ENCODE measurements at places on chromosomes 6 and 20.

DNA sequence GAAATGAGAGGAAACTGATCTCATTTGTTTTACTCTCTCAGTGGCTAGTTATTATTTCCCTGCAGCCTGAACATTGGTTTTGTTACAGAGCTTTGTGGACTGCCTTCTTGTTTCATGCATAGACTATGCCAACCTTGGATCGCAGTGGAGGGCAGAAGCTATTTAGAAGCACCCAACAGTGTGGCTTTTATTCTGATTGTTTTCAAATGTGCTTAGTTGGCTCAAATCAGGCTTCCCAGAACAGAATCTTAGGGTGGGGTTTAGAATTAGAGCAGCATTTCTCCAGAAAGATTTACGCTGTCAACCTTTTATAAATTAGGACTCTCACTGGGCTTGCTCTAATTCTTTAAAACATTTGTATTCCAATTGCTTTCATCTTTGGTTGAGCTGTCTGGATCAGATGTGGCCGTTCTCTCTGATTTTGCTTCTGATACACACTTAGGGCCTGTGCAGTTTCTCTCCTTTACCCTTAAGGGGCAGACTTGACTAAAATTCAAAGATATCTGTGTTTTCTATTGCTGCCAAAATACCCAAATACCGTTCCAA is 210.3 kb downstream of the BCKDHB start:
- H3K4me1 ChIP-seq = no peaks in the 10 kb centered on the region
- no peak overlapping the region for H3K27ac ChIP-seq
- H3K36me3 ChIP-seq = no peaks in the 10 kb centered on the region
- DNase-seq = no peak

- no peaks in the 10 kb centered on the region for H3K36me3 ChIP-seq
- peak overlapping the region; percentile 65 for H3K4me3 ChIP-seq
- no peak for DNase-seq
- H3K4me1 ChIP-seq = no peaks in the 10 kb centered on the region
- H3K27ac ChIP-seq = no peak overlapping the region
Measured at GRCh38 chr6:137579612-137580011, 85.4 kb upstream of the OLIG3 start.

DNA sequence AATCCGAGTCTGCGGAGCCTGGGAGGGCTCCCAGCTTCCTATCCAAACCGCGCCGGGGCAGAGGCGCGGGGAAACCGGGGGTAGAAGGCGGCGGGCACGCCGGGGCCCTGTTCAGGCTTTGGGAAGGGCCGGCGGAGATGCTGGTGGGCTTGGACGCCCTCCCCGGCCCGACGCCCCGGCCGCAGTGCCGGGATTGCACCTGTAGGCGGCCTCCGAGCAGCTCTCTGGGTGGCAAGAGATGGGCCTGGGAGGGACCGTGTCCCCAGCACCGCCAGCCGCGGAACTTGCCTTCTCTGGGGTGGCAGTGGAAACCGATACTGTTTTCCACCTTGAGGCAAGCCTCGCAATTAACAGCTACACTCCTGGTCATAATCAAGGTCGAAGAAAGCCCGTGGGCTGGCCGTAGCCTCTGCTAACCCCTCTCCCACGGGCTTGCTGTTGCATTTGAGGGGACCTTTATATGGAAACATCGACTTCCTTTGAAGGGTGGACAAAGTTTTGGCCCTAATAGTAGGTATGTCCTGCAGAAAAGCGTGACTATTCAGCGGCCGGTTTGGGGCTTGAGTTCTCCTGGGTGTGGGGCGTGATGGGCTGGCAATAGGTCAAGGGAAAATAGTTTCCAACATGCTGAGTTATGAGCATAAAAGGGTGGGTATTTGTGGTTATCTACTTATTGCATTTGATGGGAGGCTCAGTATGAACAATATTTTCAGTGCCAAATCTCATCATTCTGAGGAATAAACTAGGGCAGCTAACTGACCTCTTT is 1.1 kb upstream of the JAG1 start:
- no peaks in the 10 kb centered on the region for H3K27me3 ChIP-seq
- peak; percentile 81 for DNase-seq
- peaks cover 19% of the 10 kb centered on the region for H3K4me1 ChIP-seq

DNA sequence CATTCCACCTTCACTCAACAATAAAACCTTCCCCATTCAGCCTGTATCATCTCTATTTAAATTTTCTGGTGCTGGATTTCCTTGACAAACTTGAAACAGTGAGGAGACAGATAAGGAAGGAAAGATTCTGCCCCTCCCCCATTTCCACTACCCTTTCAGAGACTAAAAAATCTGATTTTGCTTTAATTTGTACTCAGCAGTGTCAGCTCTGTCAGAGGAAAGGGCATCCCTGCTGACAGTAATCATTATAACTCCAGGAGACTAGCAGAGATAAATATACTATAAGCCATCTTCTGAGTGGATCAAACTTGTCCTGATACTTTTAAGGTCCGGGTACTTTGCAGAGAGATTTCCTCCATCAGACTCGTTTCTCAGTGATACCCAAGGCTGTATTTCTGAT is 155.6 kb downstream of the SAMD5 start:
- H3K36me3 ChIP-seq = no peaks in the 10 kb centered on the region
- DNase-seq = no peak
- H3K27ac ChIP-seq = no peak overlapping the region
- H3K27me3 ChIP-seq = no peaks in the 10 kb centered on the region
- H3K4me1 ChIP-seq = peaks cover 2% of the 10 kb centered on the region

GRCh38 chr6:119230160-119230559 is 119.4 kb downstream of the MAN1A1 start:
- H3K4me3 ChIP-seq = no peak overlapping the region
- H3K4me1 ChIP-seq = peaks cover 9% of the 10 kb centered on the region
- DNase-seq = no peak
- H3K27ac ChIP-seq = no peak overlapping the region

DNA sequence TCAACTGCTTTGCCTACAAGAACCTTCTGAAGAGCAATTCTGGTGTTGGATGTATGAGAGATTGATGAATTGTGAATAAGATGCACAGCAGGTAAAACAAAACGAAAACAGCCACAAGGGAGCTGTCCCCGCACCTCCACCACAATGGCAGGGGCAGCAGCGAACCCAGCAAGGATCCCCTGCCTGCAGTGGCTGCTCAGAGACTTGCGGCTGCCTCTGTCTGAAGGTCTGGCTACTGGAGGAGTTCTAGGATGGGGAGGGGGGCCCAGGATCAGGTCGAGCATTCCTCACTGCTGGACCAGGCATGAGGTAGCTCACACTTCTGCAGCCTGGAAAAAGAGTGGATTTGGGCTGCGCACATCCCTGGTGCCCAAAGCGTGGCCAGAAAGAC is 523.5 kb downstream of the CDH26 start:
- no peaks in the 10 kb centered on the region for H3K4me1 ChIP-seq
- no peaks in the 10 kb centered on the region for H3K36me3 ChIP-seq
- no peak for DNase-seq
- H3K4me3 ChIP-seq = no peak overlapping the region
- no peak overlapping the region for H3K27ac ChIP-seq
